Activated gamma-delta T cell treated with anti-CD3 and anti-CD28 coated beads, Interleukin-2, amount 50 U/mL, for 16 hours (primary cell): ENCODE measurements at places on chromosomes 7 and 10.

DNA sequence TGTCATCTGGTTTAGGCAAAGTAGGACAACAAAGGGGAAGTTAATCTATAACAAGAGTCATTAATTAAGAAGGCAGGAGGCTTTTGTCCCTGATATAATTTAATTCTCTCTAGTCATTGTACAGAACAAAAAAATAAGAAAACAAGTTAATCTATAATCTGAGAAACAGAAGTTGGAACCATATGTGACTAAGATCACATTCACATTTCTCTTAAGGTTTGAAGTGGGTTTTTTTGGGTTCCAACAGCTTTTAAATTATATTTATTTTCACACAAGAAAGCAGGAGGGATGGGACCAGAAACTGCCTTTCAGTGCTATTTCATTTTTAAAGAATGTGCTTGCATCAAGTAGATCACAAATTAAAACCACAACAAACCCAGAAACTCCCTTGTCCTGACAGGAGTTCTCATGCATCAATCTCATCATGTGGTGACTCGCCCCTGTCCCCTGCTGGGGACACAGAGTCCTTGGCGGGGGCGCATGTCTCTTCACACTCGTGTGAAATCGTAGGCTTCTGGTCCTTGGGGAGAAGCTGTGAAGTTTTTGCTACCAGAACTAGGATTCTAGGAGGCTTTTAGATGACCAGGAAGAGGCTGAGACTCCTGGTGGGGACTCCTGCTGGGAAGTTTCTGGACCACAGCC, 10.1 kb upstream of the OPN4 start:
- no peak for DNase-seq

- DNase-seq, result no peak
Observed at GRCh38 chr7:149495785-149496641, 1.6 kb downstream of the ZNF746 start.

- no peak for DNase-seq
Observed at GRCh38 chr7:79761876-79762429, 308.5 kb upstream of the MAGI2 start.

DNA sequence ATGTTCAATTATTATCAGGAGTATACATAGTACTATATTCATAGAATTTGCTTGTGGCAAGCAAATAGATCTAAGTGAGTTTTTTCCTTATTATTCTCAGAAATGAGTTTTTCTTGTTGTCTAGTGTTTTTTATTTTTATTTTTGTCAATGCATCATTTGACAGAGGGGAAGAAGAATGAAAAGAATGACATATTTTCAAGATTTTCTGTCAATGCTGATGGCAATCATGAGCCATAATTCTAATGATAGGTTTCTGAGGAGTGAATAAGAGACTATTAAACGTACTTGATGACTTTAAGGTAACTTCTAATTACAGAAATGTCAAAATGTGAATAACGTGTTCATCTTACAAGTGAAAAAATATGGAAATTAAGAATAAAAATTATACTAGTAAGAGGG, 144.6 kb upstream of the CSTF2T start:
- DNase-seq, result no peak

GRCh38 chr7:14626076-14626475, 276.5 kb downstream of the DGKB start:
- DNase-seq, result no peak

- no peak for DNase-seq
Observed at GRCh38 chr10:102650655-102651454, 6.6 kb downstream of the TRIM8 start.

GRCh38 chr10:101216207-101217043, 12.8 kb downstream of the LBX1 start:
- no peak for DNase-seq

GRCh38 chr7:156954941-156955340, 5.4 kb downstream of the NOM1 start:
- no peak for DNase-seq

DNA sequence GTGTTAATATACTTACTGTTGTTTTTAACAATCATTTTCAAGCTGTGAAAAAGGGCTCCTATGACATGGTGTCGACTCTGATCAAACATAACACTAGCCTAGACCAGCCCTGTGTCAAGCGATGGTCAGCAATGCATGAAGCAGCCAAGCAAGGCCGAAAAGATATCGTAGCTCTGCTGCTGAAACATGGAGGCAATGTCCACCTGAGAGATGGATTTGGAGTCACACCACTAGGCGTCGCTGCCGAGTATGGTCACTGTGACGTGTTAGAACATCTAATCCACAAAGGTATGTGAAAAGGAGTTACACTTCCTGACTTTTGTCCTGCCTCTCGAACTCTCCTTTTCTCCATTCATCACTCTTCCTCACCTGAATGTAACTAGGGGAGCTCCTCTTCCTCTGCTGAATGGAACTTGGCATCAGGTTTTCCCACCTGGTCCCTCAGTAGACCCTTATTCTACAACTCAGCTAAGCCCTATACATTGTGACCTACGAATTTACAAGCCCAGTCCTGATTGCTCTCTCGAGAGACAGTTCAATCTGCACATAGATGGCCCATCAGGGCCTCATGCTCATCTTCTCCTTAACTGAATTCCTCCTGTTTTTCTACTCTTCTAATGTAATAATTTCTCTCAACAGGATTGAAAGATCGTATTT, 23.0 kb downstream of the ASB15 start:
- peak; percentile 19 for DNase-seq

DNA sequence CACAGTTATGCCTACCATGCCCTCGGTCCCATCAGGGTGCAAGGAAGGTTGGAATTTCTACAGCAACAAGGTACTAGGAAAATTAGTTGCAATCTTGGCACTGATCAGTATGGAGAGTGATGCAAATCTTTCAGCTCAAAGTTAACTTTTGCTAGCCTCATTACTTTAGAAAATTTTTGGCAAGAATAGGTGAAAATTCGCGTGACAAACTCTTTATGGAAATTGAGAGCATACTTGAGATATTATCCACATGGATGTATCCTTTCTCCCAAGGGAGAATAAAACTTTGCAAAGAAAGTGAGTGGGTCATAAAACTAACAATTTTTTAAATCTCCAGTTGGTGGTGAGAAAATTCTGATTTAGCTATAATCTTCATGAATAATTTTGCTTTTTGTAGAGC, 71.1 kb upstream of the SLC39A12 start:
- no peak for DNase-seq

GRCh38 chr7:32941681-32942414, 15.4 kb upstream of the FKBP9 start:
- no peak for DNase-seq

DNA sequence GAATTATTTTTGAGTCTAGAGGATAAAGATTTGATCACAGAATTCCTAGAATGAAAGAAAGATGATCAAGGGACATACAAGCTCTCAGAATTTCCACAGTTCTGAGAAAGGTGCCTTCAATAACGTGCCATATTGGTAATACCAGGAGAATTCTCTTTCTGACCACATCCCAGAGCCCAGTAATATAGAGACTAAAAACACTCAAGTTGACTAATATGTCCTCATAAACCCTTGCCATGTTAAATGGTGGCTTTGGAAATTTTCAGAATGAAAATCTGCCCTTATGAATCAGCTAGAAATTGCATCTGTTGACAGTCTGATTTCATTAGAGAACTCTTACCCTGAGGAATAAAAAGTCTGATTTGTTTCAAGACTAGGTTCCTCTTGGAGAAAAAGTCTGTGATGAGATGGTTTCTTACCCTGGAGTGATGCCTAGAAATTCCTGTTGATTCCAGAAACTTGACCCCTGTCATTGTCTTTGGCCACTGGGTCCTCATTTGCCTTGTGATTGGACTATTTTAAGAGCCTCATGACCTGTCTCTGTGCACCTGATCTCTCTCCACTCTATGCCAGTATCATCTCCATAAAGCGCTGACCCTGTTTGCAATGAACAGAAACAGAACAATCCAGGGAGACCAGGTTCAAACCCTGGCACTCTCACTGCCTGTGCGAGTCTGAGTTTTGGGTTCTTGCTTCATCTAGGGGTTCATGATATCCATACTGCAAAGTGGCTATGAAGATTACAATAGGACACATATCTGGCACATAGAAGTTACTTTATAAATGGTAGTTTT, 3.3 kb downstream of the IL2RA start:
- DNase-seq, result no peak

DNA sequence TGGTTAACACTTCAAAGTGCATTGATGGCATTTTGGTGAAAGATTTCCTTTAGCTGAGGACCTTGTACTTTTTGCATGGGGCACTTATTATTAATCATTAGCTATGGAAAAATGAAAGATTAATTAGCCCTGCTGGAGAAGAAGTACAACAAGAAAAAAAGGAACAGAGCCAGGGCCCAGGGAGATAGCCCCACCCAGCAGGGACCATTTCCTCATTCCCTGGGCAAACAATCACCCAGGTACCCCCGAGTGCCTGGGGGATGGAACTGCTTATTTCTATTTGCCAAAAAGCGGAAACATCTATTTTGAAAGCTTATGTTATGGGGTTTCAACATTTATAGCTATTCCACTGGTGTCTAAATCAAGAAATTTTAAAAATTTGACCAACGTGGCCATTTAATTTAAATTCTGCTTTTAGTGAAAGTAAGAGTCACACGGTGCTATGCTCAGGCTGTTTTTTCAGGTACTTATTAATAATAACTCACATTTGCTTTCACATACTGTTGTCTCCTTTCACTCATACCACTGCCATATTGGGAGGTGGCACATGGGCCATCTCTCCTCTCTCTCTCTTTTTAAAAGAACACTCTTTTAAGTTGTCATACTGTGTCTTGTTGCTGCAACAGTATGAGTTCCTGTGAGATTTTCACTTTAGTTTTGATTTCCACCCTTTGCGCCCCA, 143.6 kb upstream of the KIF5B start:
- no peak for DNase-seq

DNA sequence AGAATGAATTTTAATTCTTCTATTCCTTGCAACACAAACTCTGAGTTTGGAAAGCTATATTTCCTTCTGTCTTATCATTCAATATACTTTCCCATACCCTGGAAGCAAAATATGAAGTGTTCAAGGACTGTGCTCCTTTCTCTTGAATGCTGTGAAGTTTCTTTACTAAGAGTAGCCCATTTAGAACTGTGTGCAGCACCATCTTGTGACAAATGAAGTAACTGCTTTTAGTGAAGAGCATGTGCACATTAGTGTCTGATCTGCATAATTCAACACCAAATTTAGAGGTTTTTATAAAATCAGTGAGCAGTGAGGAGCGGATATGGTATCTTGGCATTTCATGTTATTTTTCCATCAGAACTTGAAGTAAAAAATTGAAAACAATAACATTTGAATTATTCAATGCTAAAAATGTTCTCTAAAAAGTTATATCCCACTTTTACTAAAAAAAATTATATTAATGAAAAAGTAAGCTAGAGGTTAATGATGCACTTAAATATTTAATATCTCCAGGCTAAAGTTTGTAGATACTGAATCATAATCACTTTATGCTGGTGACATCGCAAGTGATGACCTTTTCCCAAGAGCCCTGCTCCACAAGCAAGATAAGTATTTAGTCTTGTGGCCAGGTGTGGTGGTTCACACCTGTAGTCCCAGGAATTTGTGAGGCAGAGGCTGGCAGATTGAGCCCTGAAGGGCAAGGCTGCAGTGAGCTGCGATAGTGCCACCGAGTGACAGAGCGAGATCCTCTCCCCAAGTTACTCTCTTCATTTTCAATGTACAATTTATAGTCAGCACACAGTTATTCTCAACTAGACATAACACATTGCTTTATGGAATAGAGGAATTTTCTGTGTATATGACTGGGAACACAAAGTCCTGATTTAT, 108.8 kb upstream of the PCLO start:
- DNase-seq, result no peak

- no peak for DNase-seq
Observed at GRCh38 chr10:70090013-70090412, 37.4 kb downstream of the MACROH2A2 start.

- no peak for DNase-seq
Observed at GRCh38 chr7:55574051-55574717, 1.9 kb upstream of the VOPP1 start.

DNA sequence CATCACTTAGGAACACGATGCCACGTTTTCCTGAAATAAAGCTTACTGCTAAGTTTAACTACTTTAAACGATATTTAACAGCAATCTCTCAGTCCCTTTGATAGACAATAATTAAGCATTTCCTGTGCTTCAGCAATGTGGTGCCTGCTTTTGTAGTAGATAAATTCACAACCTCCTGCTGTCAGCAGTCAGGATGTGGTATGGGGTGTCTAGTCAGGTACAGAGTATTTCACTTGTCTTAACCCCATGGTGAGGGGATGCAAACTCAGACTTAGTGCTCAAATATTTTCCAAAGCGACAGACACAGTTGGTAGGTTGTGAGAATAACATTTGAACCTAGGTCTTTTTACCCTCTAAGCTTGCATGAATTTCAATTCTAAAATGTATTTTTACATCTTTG, 526.2 kb upstream of the PFKP start:
- no peak for DNase-seq

GRCh38 chr7:23967949-23968599, 258.1 kb downstream of the STK31 start:
- DNase-seq, result no peak

DNA sequence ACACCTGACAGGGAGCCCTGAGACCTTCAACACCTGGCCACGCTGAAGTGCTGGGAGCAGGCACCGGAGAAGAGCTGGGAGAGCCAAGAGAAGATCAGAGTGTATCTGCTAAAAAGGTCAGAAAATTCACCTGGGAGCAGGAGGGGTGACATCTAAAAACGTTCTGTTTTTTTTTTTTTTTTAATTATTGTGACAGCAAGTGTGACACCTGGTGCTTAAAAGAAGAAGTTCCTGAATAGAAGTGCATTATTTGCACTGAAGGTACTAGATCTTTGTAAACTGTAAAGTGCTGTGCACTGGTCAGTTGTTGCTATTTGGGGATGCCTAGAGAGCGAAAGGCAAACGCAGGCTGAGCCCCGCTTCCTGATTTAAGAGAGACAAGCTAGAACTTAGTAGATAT, 422.0 kb downstream of the PLXNA4 start:
- no peak for DNase-seq

DNA sequence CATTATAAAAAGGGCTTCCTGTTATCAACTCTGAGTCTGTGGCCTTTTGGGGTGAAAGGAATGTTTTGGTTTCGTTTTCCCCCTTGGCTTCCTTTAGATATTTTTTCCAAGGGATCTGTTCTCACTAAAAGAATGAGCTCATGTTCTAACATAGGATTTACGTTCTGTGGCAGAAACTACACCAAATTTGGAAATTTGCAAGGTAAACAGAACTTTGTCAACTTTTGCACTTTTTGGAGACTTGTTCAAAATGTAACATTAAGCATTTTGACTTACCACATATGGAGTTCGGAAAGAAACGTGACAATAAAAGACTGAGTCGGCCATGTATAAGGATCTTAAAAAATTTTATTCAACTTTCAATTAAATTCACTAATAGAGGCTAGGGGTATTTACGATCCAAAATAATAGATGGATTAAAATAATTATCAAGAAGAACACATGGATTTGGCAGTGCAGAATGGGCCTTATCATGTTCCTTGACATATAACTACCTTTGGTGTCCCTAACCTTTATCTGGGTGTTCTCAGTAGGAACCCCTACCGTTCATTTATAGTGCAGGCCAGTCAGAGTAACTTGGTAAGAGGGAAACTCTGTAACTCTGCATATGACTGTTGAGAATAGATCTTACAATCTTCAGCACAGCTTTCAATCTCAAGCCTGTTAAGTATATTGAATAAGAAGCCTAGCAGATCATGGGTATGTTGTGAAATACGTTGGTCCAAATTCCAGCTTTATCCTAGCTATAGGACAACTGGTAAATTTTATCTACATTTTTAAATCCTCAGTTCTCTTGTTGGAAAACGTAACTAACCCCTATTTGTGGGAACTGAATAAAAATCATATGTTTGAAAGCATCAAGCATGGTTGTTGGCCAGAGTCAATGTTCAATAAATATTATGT, 11.8 kb downstream of the CPED1 start:
- no peak for DNase-seq

GRCh38 chr7:16420649-16421332, 547 bp downstream of the CRPPA start:
- DNase-seq, result peak; percentile 64
